ENCODE measurements at places on chromosomes 7 and 10. TPM values are rescaled to one million over a fixed set of nuclear protein-coding genes. Genes with fewer than 3 reads are reported as not detected.

LIPJ gene
- 0.15 TPM for total RNA-seq

DNA sequence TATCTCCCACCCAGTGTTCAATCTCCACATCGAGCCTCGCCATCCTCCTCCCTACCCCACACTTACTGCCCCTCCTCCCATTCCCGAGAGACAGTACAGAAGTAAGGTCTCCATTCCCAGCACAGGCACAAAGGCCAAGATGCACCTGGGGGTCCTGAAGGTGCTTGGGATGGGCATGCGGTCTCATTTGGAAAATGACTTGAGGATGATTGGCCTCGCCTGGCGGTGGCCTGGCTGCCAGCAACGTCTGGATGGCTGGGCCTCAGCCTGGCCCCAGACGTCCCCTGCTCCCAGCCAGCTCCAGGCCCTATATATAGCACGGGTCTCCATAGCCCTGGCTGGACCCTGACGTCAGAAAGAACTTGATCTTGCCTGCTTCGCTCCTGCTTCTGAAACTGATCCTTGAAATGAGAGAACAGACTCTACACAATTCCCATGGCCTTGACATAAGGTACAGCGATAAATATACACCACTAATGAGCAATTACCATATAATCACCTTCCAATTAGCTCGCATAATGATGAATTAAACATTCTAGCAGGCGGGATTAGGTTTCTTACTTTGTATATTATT lies 11.8 kb downstream of the EMX2 start:
- DNase-seq = no peak

AQP1 gene
- 45.5 TPM for total RNA-seq

GRCh38 chr10:1184541-1185430 lies 128.6 kb downstream of the WDR37 start:
- DNase-seq = no peak

- no peak for DNase-seq
Observed at GRCh38 chr7:90917539-90917938, 321.4 kb downstream of the CDK14 start.

LIPM gene
- total RNA-seq = not detected

DNA sequence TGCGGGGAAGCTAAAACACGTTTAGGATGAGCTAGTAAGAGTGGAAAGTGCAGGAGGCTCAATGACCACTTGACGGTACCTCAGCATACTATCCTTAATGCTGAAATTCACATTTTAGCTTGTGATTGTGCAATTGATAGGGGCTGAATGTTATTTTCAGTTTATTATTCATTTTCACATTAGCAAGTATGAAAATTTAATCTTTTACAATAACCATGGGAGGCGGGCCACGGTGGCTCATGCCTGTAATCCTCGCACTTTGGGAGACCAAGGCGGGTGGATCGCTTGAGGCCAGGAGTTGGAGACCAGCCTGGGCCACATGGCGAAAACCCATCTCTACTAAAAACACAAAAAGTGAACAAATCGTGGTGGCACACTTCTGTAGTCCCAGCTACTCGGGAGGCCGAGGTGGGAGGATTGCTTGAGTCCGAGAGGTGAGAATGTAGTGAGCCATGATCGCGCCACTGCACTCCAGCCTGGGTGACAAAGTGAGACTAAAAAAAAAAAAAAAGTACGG lies 22.0 kb upstream of the ANLN start:
- no peak for DNase-seq

GRCh38 chr10:124575107-124576035 lies 113.7 kb downstream of the LHPP start:
- DNase-seq = no peak

GRCh38 chr10:107425931-107426553 lies 261.5 kb upstream of the SORCS1 start:
- no peak for DNase-seq

Data from left colon (tissue), 2 donors.